ENCODE measurements at places on chromosomes 2 and 18.

DNA sequence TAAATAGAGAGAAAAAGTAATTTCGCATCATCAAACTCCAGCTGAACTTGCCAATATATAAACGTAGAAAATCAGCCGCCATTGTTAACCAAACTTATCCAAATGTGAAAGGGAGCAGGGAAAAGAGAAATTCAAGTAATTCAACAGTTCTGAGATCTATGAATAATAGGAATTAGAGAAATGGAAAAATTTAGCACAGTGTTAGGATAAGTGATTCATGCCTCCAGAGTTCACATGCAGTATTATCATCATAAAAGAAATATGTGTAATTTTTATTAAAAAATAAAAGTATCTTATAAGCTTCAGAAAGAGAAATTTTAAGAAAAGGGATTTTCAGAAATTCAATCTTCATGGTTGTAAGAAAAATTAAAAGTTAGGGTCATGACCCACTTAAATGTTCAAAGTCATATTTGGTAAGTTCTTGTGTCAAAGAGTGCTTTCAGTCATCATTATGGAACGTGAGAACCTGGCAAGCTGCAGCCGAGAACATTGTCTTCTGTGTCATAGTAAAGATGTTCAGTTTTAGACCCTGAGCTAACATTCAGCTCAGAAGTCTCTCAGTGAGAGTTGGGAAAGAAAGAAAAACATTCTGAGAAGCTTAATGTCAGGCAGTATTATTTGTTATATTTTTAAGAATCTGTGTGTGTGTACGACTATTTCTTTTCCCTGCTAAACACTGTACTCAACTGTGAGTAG lies 414.3 kb upstream of the RGPD4 start:
- DNase-seq, result no peak

GRCh38 chr2:134842930-134843490 lies 4.6 kb downstream of the ACMSD start:
- no peak for DNase-seq

GRCh38 chr2:207871911-207872310 lies 102.2 kb upstream of the FZD5 start:
- DNase-seq, result no peak

- no peak for DNase-seq
These were observed 93.9 kb downstream of the ZNF804A start for GRCh38 chr2:184692141-184692734.

DNA sequence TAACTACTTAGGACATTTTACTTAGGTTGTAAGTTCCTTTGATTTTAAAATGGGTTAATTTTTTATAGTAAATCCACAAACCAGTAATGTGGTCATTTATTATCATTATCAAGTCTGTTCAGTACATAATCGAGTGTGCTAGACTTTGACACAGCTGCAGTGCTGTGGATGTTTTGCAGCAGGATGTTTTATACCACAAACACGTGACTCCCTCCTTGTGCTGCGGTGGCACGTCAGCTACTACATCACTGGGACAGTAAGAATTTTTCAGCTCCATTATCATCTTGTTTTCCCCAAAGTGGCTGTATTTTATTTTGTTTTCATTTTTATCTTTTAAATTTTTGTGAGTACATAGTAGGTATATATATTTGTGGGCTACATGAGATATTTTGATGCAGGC lies 70.0 kb downstream of the ATP9B start:
- no peak for DNase-seq

DNA sequence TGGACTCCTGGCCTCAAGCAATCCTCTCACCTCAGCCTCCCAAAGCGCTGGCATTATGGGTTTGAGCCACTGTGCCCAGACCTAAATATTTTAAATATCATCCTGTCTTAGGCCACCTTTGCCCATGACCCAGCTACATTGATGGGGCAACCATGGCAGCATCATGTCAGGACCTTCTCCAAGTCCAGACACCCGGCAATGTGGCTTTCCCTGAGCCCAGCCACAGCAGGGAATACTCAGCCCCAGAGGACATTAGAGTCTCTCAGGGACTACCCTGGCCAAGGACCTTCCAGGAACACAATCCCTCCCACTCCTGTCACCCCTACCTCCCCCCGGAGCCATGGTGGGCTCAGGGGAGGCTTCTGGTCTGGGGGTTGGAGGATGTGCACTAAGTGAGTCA lies 72.8 kb downstream of the SMAD7 start:
- DNase-seq, result no peak

DNA sequence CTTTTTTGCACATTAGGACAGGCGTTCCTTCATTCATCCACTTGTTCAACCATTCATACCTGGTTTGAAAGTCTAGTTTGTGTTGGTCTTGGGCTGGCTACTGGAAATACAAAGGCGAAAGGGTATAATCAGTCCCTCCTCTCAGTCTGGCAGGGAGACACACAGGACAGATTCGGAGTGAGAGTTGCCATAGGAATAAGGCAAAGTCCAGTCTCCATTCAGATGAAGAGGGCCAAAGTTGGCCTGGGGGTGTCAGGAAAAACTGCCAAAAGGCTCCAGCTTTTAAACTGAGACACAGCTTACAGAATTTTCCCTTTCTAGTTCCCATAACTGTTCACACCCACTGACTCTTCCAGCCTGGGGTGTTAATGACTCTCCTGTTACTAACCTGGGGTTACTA lies 96.3 kb upstream of the AQP4 start:
- DNase-seq, result no peak

DNA sequence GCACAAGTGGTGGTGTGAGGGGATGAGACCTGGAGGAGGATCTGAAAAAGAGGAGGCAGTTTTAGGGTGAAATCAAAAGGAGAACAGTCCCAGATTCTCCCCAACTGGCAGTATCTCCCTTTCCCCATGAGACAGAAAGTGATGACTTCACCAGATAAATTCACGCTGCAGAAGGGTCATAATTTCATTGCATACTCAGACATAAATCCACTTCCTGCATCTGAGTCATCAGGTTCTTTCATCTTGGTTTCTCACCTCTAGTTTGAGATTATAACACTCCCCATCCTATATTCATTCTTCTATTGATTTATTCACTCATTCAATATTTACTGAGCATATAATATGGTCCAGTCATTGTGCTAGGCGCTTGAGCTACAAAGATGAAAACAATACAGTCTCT lies 64.7 kb downstream of the CCDC148 start:
- DNase-seq, result no peak

- no peak for DNase-seq
These were observed 331.0 kb downstream of the METTL4 start for GRCh38 chr18:2240311-2240705.

- DNase-seq, result no peak
These were observed 424.4 kb upstream of the ID2 start for GRCh38 chr2:8257502-8257901.

GRCh38 chr2:71008342-71008741 lies 13.7 kb upstream of the TEX261 start:
- no peak for DNase-seq

- no peak for DNase-seq
These were observed 146.0 kb upstream of the SOX11 start for GRCh38 chr2:5546181-5546580.

- DNase-seq, result no peak
These were observed 93.4 kb upstream of the MSH2 start for GRCh38 chr2:47309472-47309951.

DNA sequence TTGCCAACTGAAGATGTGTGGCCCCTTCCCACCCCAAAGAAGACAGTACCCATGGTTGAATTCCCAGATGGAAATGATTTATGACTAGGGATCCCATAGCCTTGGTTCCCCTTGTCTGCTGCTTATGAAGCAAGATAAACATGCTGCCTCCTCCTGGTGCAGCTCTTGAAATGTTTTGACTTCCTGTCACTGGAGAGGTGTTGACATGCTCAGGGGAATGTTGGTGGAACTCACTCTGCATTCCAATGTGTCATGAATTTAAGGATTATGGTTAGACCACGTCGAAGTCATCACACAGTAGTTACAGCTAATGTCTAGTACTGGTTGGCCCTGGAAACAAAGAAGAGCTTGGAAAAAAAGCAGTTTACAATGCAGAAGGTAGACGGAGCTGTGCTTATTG lies 69.0 kb upstream of the FAM110C start:
- DNase-seq, result no peak

- peak; percentile 66 for DNase-seq
These were observed 529.6 kb downstream of the CPS1 start for GRCh38 chr2:211086049-211086448.

- no peak for DNase-seq
These were observed 51.4 kb upstream of the EML6 start for GRCh38 chr2:54671875-54672589.

GRCh38 chr2:45765007-45765727 lies 113.7 kb downstream of the PRKCE start:
- no peak for DNase-seq

DNA sequence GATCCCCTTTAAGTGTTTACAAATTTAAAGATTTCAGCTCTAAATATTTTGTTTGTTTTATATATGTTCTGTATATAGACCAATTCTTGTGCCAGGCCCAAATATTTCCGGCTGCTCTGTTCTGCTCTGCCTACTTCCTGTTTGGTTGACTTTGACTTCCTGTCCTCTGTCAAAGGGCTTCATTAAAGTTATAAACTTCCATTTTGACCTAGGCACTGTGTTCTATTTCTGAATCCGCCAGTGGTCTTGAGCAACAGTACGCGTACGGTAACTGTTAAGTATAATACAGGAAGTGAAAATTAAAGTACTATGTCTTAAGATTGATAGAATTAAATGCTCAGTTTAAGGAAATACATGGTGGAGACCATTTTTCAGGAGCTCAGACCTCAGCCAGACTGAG lies 13.5 kb upstream of the REL start:
- DNase-seq, result no peak

- no peak for DNase-seq
These were observed 41.4 kb downstream of the TRAPPC12 start for GRCh38 chr2:3420769-3421397.

DNA sequence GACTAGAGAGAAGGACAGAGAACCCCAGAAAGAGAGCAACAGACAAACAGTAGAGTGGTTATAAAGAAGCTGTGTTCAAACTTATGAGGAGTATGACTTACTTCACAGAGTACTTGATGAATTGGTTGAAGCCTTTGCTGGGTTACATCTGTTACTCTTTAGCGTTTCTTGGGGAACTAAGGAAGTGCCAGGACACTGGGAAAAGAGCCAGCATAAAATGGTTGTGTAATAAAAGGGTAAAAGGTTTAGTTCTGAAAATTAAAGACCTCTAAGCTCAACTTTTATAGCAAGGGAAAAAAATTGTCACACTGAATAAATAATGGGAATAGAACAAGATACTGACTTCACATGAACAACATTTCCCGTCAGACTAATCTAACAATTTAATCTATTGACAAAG lies 17.0 kb upstream of the STAT4 start:
- no peak for DNase-seq

DNA sequence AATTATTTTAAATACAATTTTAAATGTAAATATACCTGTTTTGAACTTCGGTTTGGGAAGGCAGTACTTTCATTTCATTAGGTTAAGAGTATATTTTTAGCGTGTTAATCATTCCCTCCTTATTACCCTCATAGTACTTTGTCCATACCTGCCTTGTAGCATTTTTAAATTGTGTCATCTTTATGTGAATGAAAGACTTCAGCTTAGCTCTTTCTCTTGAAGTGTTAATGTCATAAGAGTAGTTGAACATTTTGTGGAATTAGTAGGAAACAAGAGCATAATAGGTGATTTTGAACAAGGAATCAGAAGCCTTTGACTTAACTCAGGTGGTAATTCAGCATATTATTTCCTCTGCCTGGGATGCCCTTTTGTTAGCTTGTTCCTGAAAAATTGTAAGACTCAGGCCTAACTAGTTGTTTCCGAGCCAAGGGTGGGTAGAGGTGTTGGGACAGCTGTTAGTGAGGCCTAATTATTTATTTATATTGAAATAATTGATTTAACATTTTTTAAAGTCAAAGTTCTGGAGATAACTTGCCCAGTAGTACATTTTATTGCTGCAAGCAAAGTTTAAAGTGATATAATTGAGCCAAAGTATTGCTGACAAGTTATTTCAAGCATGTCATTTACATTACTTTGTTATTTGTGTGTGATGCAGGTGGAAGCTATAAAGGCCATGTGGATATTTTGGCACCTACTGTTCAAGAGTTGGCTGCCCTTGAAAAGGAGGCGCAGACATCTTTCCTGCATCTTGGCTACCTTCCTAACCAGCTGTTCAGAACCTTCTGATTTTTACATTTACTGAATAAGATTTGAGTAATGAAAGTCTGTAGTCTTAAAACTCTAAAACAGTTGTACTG lies 38.7 kb downstream of the DDX1 start:
- no peak for DNase-seq

GRCh38 chr2:173235947-173236803 lies 118.5 kb upstream of the CDCA7 start:
- no peak for DNase-seq

DNA sequence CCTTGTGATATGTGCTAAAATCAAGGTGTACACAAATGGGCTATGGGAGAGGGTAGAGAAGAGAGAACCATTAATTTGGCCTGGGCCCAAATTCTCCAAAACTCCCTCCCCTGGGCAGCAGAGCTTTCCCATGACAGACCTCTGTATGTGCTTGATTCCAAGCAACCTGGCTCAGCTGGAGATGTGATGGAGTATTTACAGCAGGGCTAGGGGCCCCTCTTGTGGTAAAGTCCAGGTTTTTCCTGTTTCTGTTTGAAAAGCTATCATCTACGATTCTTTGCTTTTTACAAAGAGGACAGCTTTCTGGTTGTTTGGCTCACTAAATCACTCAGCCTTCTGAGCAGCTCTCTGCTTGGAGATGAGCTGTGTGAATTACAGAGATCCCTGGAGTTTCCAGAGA lies 40.3 kb downstream of the KCNS3 start:
- DNase-seq, result no peak

- DNase-seq, result no peak
These were observed 48.3 kb downstream of the THUMPD2 start for GRCh38 chr2:39730685-39731302.

GRCh38 chr2:164600763-164601162 lies 20.5 kb downstream of the GRB14 start:
- DNase-seq, result no peak

GRCh38 chr18:67301592-67301991 lies 214.9 kb downstream of the DSEL start:
- DNase-seq, result no peak

GRCh38 chr2:188512456-188512855 lies 220.8 kb downstream of the GULP1 start:
- no peak for DNase-seq

GRCh38 chr2:56770490-56770889 lies 586.7 kb downstream of the CCDC85A start:
- DNase-seq, result no peak

DNA sequence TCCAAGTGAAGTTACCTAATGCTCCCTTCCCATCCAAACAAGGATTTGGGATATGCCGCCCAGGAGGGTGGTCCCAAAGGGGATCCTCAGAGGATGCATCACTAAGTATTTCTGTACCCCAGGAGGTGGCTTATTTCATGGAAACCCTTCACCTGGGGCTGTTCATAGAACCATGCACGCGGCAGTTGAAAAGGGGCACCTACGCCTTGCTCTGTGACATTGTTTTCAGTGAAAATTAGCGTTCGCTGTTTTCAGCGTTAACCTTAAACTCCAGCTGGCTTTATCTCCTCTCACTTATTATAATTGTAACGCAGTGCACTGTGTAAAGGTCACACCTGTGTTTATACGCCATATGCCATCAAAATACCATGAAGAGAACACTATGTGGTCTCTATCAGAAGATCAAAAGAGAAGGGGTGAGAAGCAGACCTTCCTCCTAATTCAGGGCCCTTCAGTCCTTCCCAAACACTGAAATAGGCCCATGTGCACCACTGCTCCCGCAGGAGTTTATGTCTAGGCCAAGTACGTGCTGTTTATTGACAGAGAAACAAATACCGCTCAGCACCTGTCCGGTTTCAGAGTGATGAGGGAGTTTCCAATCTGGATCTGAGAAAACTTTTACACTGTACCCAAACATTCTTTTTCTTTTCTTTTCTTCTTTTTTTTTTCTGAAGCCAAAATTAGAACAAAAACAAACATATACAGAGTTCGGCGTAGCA lies 162.1 kb downstream of the BCL2 start:
- no peak for DNase-seq

All from NCI-H524 treated with DMSO at 0.1 percent for 48 hours (cell line).